Body of pancreas (tissue), 4 donors: ENCODE measurements at places on chromosomes 13 and 19.

DNA sequence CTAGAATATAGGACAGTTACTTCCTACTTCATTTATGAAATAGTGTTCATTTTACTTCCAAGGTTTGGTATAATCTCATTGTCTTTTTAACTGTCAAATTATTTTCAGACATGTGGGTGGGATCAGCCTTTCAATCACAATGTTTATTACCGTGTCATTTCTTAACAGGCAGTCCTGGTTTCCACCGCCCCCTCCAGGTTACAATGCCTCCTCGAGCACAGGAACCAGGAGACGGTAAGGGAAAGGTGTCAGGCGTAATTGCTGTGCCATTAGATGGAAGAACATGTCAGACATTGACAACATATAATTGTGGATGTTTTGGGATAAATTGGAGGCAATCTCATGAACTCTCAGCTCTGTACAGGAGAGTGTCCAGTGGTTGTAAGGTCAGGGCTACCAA is 36.5 kb downstream of the SCEL start:
- no peak for DNase-seq

- DNase-seq, result no peak
Observed at GRCh38 chr13:90103099-90103784, 1244.2 kb upstream of the MIR17HG start.

- no peak for DNase-seq
Observed at GRCh38 chr13:27211271-27211670, 39.7 kb upstream of the USP12 start.

DNA sequence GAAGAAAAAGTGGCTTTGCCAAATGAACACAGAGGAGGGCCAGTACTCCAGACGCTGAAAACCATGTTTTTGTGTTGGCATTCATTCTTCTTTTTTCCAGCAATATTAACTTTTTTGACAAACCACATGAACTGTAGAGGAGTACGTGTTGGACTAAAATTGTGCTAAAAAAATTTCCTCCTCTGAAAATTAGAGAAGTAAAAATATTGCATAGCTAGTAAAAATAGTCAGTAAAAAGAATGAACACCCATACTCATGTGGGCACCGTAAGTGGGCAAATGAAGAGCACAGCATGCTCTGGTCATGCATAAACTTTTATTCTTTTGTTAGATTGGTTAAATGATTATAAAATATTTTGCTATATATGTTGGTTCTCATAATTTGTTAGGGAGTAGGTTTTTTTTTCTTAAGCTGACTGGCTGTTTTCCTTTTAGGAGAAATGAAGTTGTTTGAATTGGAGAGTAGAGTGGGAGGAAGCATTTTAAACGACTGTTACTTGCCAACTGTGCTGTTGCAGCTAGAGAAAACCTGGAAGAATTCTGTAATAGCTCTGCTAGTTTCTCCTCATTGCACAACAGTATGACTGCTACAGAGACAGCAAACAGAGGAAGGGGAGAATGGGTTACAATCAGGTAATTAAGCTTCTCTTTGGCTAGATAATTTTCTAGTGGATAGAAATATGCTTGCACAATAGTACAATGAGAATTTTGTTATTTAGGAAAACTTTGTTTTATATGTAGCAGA is 222.4 kb downstream of the KCTD12 start:
- DNase-seq, result no peak

- DNase-seq, result no peak
Observed at GRCh38 chr13:27126859-27127258, 44.8 kb downstream of the USP12 start.

DNA sequence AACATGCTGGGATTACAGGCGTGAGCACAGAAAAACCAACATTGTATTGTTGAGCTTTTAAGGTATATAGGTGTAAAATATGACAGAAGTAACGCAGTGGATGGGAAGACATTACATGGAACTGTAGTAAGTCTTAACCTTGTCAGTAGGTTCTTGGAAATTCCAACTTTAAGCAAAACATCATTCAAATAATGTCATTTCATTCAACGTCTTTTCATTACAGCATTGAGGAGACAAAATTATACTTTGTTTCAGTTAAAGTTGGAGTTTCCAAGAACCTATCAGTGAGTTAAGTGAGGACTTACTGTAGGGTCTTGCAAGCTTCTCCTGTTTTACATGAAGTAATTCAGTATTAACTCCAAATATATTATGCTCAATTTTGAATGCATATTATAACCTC is 27.0 kb upstream of the GPR183 start:
- DNase-seq, result no peak

GRCh38 chr13:45396533-45397095 is 21.6 kb downstream of the SLC25A30 start:
- no peak for DNase-seq

- no peak for DNase-seq
Observed at GRCh38 chr13:48448959-48449614, 36.2 kb upstream of the LPAR6 start.

DNA sequence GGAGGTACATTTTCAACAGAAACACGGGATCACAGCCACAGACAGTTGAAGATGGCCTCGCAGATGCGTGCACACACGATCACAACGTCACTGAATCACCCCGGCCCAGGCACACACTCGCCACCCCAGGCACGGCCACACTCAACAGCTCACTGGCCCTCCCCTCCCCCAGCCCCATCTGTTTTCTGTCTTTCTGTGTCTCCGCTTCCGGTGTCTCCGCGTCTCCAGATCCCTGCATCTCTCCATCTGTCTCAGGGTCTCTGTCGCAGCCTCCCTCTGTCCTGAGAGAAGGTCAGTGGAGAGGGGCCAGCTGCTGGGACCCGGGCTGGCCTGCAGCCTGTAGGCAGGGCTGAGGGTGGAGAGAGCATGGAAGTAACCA is 3.8 kb upstream of the ATP1A3 start:
- no peak for DNase-seq

DNA sequence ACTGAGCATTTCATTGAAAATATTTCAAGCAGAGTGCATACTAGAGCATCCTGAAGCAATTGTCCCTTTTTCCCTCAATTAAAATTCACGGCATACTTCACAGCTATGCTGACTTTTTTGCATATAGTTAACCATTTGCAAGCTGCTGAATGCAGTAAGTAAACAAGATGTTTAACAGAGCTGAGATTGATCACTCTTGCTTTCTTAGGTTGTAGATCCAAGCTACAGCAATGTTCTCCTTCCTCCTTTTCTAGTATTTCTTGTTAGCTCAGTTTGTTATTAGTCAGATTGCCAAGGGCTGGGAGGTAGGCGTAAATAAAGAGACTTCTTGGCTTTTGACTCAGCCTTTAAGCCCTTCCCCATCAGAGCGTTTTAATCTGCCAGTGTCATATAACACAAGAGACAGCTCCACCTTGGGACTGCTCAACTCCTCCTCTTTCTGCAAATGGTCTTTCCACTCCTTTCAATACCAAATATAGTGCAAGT is at the start of gene SLITRK6:
TSS of gene SLITRK6 (minus strand) at position 323 of the 486 bp plus-strand sequence. CDS start 2,911 bp downstream, outside the sequence.
- DNase-seq, result peak; percentile 1

DNA sequence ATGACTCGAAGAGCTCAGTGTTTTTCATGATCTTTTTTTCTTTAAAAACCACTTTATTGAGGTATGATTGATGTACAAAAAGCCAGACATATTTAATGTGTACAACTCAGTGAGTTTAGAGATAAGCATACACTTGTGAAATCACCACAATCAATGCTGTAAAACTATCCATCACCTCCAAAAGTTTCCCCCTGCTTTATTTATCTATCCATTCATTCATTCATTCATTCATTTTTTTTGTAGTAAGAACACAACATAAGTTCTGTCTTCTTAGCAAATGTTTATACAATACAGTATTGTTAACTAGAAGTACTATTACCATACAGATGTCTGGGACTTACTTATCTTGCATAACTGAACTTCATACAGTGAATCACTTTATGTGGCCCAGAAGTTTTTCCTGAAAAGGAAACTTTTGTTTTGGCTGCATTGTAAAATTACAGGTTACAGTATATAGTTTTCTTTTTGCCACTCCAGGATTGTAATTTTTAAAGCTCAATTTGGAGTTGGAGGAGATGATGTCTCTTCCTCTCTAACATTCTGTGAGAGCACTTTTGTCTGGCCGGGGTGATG is 6.7 kb downstream of the RAP2A start:
- no peak for DNase-seq

- no peak for DNase-seq
Observed at GRCh38 chr13:44934724-44935123, 54.5 kb downstream of the NUFIP1 start.

- no peak for DNase-seq
Observed at GRCh38 chr19:11949201-11949600, 15.6 kb upstream of the ZNF763 start.

- DNase-seq, result no peak
Observed at GRCh38 chr19:6667114-6667627, 2.8 kb downstream of the TNFSF14 start.

GRCh38 chr13:109451726-109452125 is 334.7 kb downstream of the IRS2 start:
- DNase-seq, result no peak

DNA sequence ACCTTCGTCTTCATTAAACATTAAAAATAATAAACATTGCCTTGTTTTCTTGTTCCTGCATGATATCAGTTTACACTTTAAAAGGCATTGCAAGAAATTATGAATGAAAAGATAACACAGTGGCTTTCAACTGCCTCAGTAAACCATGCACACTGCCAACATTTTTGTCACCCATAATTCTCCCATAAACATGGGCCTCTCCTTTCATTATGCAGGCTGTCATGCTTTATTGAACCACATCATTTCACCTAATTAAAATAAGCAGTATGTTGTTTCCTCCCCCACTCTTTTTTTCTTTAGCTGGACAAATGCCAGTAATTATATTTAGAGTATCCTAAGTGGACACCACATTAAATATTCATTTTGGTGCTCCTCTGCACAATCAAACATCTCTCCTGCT is 1566.5 kb upstream of the SLC10A2 start:
- no peak for DNase-seq

DNA sequence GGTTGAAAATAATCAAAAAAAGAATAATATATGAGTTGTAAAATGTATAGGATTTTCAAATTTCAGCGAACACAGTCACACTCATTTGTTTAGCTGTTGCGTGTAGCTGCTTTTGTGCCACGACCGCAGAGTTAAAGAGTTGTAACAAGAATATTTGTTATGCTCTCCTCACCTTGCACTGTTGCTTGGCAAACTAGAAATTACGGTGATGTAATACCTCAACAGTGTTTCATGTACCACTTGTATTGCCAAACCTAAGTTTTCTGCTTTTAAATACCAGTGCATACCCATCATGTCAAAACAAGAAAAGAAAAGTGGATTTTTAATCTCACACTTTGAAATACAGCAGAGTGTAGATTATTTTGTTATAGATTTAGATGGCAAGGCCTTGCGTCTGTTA is 201.1 kb downstream of the NBEA start:
- no peak for DNase-seq

DNA sequence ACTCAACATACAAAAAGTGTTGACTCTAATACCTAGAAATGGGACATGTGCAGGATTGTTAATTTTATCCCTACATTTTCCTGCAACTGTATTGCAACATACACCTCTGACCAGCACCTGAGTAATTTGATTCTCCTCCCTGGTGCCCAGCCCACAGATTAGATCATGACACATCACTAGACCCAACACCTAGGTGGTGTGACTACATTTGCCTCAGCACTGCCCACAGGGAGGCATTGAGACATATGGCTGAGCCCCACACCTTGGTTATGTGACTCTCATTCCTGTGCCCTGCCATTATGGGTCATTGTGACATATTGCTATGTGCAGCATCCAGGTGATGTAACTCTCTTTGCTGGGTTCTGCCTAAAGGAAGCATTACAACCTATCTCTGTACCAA is 13.2 kb upstream of the ZNF254 start:
- no peak for DNase-seq

DNA sequence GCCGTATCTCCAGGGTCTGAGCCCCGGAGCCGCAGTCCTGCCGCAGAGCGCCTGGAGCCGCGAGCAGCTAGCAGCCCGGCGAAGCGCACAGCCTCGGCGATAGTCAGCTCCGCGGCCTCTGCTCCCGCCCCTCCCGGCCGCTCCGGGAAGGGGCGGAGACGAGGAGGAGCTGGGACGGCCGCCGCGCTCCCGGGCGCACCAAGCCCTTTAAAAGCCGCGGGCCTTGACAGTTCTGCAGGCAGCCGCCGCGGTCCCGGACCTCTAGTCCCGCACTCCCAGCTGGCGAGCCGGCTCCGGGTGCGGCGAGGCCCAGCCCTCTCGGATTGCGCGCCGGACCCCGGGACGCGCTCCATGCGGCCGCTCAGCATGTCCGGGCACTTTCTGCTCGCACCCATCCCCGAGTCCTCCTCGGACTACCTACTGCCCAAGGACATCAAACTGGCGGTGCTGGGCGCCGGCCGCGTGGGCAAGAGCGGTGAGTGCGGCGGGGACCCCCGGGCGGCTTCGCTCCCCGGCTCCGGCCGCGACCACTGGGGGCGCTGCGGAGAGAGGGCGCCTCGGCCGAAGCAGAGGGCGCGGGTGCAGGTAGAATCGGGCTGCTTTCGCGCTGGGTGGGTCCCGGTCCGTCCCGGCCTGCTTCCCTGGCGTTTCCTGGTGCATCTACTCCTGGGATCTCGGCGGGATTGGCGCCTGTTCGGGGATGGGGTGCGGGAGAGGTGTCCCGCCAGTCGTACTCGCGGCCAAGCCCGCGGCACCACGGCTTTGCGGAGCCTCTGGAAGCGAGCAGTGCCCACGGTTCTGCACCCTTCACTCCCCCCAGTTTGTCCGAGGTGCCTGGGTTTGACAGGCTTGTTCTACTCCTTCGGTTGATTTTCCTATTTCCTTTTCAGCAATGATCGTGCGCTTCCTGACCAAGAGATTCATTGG is at the start of gene RASL11A:
TSS of gene RASL11A (plus strand) at position 237 of the 927 bp plus-strand sequence. CDS start at position 352, 115 bp downstream.
- peak; percentile 83 for DNase-seq

DNA sequence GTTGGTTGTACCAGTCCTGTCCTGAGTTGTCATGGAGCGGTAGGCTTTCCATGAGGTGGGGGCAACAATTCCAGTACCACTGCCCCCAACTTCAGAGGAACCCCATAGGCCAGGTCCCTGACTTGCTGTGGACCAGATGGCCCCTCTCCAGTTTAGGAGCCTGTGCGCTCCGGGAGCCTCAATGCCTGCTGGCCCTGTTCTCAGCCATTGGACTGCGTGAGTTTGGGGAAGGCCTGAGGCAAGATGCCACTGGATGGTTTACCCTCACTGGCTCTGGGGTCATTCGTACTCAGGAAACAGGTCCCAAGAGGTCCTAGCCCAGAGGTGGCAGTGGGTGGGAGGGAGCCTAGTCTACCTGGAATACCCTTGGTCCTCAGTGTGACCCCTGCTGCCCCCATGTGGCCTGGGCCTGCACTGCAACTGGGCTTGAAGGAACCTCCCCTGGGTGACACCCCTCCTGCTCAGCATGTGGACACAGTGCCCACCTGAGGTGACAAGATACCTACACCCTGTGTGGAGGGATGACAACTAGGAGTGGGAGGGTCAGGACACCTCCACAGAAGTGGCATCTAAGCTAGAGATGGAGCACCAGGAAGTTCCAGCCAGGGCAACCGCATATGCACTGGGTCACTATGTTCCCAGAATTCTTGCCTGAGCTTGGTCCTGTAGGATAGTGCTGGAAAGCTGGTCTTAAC is 6.0 kb upstream of the PRR19 start:
- peak; percentile 82 for DNase-seq
